ENCODE measurements at places on chromosomes 6 and 20.

GRCh38 chr6:104118274-104118673 is 741.4 kb downstream of the HACE1 start:
- DNase-seq, result no peak

GRCh38 chr6:121510568-121511177 is 75.2 kb downstream of the GJA1 start:
- no peak for DNase-seq

DNA sequence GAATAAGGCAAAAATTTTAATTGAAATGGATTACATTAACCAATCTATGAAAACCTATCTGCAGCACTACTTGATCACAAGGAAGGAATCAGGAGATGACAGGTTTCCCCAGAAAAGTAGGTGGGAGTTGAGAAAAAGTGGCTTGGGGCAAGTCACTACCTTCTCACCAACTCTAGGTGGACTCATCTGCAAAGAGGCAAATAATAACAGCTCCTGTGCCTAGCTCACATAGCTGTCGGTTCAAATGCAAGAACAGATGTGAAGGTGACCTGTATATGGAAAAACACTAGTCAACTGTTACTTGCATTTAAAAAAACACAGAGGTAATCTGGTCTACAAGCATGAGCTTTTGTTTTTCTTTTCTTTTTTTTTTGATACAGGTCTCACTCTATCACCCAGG is 67.2 kb downstream of the POPDC3 start:
- no peak for DNase-seq

- no peak for DNase-seq
Observed at GRCh38 chr6:56932910-56933477, 21.9 kb upstream of the BEND6 start.

DNA sequence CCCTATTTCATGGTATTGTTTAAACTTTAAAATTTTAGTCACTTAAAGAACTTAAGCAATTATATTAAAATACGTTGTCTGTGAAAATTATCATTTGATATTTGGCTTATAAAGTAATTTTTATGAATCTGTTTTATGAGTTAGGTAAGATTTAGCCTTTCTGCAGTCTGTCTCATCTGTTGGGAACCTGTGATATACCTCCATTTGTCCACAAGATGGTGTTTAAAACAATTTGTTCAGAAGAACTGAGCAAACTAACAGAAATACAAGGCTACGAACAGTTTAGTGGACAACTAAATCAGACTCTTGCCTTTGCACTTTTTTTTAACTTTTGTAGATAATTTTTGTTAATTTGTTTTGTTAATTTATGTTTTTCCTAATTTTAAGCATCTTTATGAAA is 92.4 kb downstream of the COL9A1 start:
- DNase-seq, result no peak

GRCh38 chr6:49713346-49713745 is at the start of gene CRISP2:
CRISP2 (minus strand) TSS chr6:49713543; CDS start chr6:49709196, 4,347 bp downstream.
- DNase-seq, result no peak

DNA sequence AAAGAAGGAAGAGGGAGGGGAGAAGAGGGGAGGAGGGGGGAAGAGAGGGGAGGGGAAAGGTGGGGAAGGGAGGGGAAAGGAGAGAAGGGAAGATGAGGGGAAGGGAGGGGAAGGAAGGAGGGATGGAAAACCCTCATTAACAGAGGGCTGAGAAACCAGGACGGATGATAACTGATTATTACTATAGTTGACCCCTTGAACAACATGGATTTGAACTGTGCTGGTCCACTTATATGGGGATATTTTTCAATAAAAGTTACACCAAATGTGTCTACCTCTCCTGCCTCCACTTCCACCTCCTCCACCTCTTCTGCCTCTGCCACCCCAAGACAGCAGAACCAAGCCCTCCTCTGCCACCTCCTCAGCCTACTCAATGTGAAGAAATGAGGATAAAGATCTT is 184.1 kb upstream of the ARID1B start:
- no peak for DNase-seq

GRCh38 chr6:134740027-134740373 is 209.9 kb downstream of the ALDH8A1 start:
- DNase-seq, result no peak

DNA sequence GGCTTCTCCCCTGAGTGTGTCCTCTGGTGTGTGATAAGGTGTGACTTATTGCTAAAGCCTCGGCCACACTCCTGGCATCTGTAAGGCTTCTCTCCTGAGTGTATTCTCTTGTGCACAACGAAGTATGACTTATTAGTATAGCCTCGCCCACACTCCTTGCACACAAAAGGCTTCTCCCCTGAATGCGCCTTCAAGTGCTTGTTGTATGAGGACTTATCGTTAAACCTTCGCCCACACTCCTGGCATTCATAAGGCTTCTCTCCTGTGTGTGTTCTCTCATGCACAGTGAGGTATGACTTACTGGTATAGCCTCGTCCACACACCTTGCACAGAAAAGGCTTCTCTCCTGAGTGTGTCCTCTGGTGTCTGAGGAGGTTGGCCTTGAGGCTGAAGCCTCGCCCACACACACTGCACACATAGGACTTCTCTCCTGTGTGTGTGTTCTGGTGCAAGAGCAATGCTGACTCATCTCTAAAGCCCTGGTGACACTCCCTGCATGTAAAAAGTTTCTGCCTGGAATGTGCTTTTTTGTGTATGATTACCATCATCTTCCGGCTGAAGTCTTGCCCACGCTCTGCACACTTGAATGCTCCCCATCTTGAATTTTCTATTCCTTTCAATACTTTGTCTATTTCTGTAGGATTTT is 20.4 kb downstream of the ZNF337 start:
- no peak for DNase-seq

- DNase-seq, result peak; percentile 80
Observed at GRCh38 chr6:163405412-163406309, 8.9 kb upstream of the QKI start.

DNA sequence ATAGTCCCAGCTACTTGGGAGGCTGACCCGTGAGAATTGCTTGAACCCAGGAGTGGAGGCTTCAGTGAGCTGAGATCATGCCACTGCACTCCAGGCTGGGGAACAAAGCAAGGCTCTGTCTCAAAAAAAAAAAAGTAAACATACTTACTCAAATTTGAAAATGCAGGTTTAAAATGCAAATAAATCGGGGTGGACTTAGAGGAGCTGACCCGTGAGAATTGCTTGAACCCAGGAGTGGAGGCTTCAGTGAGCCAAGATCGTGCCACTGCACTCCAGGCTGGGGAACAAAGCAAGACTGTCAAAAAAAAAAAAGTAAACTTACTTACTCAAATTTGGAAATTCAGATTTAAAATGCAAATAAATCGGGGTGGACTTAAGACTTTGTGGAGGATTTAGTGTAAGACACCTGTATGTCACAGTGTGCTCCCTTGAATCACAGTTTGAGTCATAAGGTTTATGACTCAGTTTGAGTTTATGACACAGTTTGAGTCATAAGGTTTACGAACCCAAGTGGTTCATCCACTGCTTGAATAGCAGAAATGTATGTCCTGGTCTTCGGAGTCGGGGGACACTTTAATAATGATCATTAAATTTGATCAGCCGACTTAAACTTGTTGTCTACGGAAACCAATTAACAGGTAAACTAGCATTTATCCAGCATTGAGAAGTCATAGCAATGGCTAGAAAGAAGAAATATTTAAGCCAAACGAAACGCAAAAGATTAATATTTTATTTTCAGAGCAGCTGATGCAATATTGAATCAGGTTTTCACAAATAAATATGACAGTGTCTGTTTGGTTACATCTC is 6.8 kb upstream of the MRPS10 start:
- DNase-seq, result no peak

DNA sequence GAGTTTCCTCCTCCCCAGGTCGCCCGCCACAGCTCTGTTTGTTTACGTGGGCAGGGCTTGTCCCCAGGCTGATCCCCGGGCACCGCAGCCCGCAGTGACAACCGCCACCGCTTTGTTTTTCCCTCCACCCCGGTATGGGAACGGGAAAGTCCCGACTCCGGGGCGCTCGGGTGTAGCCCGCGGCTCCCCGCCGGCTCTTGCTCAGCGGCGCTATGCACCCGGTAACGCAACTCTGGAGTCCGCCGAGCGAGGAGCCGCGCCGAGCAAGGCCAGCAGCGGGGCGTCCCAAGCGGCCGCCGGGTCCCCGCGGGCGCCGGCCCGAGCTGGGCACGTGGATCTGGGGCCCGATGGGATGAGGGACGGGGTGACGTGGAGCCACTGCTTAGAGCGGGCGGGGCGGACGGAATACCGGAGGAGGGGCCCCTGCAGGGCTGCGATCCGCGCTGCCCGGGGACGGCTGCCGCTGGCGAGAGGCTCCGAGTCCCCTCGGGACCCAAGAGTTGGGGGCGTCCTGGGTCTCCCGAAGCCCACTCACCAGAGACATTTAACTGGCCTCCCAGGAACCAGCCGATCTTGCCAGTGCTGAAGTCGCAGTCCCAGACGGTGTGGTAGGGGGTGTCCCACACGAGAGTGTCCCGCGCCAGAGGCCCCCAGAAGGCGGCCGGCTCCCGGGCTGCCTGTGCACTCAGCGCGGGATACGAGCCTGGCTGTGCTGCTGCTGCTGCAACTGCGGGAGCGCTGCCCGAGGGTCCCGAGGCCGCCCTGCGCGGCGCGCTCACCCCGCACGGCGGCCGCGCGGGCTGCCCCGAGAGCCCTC is 497 bp downstream of the ACSS1 start:
- DNase-seq, result peak; percentile 87

DNA sequence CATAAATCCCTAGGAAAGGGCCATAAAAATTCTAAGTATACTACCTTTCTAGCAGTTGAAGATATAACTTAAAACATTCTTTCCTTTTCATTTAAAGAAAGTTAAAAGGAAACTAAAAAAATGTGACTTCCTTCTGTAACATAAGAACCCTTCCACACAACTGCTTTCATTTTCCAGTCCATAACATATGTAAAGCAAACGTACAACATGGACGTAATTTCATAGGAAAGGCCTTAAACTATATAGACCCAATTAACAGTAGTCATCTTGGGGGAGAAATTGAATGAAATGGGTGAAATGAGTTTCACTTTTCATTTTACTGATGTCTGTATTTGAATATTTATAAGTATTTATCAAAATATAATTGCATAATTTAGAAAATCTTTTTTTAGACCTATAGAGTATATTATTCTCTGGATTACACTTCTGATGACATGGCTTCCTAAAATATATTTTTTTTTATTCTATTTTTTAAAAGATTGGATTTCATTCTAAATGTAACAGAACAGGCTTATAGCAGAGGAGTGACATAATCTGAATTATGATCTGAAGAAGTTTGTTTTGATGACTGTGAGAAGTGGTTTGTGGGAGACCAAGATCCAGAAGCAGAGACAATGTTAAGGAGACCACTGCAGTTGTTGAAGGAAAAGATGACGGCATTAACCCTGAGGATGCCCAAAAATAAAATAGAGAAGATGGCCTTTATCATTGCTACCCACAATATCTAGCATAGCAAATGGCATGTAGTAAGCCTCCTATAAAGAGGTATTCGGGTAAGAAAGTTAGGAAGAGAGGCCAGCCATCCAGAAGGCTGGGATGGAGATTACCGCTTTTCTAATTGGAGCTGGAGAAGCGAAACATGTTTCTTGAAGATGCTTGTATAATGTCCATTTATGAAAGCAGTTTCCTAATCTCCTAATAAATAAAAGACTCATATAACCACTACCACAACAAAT is 260.4 kb downstream of the PTPRK start:
- no peak for DNase-seq

DNA sequence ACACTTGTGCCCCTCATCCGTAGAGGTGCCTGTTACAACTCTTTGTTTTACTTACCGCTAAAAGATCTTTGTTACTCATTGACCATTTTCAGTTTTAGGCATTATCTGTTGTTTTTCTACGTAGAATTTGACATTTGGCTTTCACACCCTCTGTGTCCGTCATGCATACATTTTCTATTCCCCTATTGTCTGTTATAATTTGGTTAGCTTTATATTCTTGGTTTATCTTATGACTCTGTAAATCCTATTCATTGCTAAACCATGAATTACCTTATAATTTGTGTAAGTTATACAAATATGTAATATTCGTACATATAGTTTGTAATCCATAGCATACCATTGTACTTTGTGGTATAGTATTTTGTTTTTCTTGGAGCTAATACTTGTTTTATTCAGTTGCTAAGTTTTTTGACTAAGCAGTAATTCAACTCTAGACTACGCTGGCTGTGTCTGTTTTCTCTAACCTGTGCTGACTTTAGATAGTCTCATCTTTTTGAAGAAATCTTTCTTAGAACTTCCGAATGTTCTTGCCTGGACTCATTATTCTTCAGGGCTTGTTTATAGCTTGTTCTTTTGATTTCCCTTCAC is 21.8 kb downstream of the CDC5L start:
- DNase-seq, result no peak

GRCh38 chr20:14210146-14210545 is 127.3 kb downstream of the FLRT3 start:
- no peak for DNase-seq

DNA sequence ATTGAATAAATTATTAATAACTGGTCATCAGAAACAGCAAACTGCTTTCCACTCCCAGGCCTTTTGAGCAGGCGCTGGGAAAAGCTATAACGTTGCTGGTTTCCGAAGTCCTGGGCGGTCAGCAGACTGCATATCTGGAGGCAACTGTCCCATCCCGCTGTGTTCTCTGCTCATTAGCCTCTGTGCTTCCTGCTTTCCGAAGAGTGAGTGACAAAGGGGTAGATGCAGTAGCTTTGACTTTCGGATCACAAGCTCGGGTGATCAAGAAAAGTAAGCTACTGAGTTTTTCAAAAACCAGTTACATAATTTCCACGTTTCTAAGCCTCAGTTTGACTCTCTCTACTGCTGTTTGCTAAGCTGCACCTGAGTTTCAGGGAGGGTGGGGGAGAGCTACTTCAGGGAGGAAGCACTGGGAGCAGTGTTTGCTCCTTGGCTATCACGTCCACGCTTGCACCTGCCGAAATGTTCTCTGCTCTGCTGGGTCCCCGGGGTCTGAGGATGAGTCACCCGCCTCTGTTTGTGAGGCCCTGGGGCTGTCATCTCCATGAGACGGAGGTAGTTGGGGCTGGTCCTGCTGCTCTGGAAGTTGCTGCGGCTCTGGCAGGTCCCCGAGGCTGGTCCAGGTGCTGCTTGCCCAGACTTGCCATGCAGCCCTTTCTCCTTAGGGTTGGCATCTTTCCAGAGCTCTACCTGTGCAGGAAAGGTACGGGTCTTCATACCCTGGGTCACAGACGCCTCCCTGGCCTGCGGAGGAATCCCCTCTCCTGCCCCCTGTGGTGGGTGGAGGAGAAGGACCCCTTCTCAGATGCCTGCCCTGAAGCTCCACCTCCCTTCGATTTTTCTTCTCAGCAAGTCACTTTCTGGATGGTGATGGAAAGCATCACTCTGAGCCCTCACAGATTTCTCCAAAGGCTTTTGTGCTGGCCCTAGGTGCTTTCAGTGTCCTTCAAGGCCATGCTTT is 220.0 kb downstream of the QKI start:
- DNase-seq, result no peak

DNA sequence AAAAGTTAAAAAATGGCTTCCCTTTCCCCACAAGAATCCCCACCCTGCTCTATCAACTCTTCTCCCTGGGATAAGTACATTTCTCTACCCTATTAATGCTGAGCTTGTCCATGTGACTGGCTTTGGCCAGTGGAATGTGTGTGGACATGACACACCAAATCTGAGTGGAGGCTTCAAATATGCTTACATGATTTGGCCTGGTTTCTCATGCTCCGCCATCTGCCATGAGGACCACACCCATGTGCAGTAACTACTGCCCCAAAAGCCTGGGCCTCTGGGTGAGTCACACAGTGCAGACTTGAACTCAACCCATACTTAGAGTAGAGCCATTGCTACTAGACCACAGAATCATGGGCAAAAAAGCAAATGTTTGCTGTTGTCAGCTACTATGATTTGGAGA is 65.4 kb downstream of the PRND start:
- no peak for DNase-seq

All from left ventricle myocardium superior (tissue), 1 donor.